Fibroblast of skin of scalp (primary cell): ENCODE measurements at places on chromosomes 2 and 18.

GRCh38 chr2:36446294-36446693, 90.7 kb downstream of the CRIM1 start:
- DNase-seq = no peak

DNA sequence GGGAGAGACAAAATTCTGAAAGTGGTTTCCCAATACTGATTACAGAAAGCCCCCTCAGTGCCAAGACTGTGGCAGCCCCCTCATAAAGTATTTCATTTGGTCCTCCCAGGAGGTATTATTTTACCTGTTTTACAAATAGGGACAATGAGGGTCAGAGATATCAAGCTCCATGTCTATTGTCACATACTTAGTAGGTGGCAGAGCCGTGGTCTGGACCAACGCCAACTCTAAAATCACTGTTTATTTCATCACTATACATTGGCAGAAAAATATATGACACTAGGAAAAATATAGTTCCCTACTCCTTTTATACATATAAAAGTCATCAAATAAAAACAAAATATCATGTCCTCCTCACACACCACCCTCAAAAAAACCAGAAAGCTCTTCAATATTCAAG, 68.6 kb downstream of the DHRS9 start:
- DNase-seq = no peak

GRCh38 chr2:205613970-205614559, 68.2 kb upstream of the NRP2 start:
- DNase-seq = no peak

DNA sequence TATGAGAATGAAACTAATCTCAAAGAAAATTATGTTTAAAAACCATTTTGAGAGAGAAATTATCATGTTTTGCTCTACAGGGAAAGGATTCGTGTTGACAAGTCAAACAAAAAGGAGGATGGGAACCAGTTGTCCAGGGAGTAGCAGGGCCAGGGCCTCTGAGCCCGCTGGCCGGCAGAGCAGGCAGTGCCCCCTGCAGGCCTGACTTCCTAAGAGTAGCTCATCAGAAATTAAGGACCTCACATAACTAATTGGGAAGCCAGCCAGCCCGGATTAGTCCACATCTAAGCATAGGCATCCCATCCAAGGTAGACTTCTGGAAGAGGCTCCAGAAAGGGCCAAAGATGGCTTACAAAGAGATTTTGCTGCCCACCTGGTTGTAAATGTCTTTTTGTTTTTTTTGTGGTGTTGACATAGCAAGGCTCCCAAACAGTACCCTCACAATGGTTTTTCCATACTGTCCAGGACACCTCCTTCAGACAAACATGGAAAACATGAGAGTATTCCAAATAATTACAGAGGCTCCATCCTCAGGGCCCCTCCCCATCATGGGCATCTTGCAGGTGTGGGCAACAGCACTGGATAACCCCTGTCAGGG, 241.2 kb upstream of the TANK start:
- DNase-seq = no peak

GRCh38 chr2:38159191-38159590, 83.2 kb upstream of the CYP1B1 start:
- DNase-seq = no peak

GRCh38 chr18:63157293-63158011, 162.1 kb downstream of the BCL2 start:
- no peak for DNase-seq

GRCh38 chr2:161586517-161587167, 37.6 kb upstream of the SLC4A10 start:
- peak; percentile 26 for DNase-seq

DNA sequence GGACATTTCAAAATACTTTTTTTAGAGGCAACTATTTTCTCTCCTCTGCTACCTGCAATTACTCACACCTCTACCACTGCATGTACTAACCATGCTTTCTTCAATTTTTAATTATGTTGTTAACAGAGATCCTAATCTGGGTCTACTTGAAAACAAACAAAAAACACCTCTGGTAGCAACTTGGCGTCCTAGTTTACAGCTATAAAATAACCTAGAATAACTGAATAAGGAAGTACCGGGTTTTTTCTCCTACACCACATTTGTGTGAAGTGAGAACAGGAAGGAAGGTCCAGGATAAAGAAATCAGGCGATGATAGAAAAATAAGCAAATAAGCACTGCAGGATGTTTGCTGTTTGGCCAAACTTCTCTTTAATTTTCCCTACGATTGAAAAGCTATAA, 633.5 kb downstream of the LRP1B start:
- DNase-seq = no peak

DNA sequence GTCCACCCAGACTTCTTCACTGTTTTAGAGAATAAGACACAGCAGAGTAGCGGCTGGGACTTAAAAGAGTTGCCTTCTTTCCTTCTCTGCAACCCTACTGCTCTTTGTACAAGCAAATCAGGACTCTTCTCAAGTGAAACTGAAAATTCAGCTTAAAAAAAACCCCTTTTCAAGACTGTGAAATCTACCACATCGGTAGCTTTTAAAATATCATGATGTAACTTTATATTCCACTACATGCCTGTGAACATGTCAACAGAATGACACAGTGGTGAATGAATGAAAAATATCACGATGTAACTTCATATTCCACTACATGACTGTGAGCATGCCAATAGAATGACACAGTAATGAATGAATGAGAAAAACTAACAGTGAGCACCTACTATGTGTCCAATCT, 53.4 kb downstream of the TCF4 start:
- peak; percentile 63 for DNase-seq

DNA sequence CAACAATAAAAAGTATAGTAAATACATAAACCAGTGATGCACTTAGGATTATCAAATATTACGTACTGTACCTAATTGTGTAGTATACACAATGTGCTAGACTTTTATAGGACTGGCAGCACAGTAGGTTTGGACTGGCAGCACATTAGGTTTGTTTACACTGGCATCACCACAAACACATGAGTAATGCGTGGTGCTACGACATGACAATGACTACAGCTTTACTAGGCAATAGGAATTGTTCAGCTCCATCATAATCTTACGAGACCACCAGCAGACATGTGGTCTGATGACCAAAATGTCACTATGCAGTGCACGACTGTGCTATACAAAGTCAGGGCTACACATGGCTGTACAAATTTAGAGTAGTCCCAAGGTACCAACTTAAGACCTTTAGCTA, 2.3 kb downstream of the MBOAT2 start:
- DNase-seq = no peak

DNA sequence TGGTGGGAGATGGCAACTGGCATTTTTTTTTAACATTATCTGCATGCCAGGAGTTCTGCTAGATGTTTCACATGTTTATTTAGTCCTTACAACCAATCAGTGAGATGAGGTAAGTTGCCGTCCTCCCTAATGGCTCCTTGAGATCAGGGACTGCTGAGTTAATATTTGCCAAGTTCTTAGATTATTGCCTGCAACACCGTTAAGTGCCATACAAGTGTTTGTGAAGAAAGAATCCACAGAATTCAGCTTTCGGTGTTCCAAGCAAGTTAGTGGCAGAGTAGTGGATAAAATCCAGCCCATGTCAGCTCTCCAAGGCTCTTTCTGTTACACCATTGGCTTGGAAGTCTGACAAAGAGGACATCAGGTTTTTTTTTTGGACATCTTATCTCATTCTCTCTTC, 95.9 kb downstream of the C1QL2 start:
- DNase-seq = no peak

- DNase-seq = peak; percentile 54
Observed at GRCh38 chr2:96554293-96555145, 18.0 kb downstream of the ARID5A start.

- no peak for DNase-seq
Observed at GRCh38 chr2:18238209-18238608, 322.2 kb downstream of the RDH14 start.

DNA sequence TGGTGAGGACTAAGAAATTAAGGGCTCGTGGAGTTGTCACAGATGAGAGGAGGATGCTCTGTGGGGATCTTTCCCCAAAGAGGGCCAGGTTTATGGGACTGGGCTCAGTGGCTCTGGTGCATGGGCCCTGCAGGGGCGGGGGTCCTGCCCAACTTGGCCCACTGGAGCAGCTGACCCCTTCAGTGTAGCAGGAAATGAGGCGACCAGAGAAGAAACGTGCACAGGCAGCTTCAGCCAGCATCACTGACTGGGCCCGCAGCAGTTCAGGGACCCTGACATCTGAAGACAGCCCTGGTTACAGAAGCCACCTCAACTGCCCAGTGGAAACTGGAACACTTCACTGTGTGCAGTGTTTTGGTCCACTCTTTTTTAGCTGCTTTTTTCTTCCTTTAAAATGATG, 72.8 kb downstream of the EMILIN2 start:
- DNase-seq = no peak

DNA sequence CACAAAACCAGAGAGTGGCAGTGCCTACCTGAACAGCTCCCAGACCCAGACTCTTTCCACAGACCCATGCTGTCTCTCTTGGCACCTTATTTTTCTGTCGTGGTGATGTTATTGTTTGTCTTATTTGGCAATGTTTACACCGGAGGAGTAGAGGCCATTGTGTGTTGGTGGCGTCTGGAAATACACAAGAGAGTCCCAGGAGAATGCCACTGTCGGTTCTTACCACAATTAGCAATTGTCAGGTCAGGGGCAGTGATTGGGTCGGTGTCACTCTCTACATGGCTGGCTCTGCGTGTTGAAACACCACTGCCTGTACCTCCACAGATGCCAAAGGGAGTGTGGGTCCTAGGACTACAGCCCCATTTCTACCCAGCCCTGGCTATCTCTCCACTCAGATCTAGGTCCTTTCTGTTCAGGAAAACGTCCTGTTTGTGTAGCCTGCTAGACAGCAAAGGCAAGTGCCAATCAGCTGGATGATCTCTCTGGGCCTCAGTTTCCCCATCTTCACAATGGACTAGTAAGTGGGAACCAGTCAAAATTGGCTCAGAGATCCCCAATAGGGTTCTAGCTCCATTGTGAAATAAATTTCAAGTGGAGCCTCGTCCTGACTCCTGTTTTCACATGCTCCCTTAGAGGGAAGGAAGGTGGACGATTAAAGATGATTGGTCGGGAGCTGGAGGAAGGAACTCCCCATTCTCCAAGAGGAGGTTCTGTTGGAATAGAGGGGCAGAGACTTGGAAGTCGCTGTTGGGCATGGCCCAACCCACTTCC, 17.0 kb downstream of the EPAS1 start:
- DNase-seq = no peak

DNA sequence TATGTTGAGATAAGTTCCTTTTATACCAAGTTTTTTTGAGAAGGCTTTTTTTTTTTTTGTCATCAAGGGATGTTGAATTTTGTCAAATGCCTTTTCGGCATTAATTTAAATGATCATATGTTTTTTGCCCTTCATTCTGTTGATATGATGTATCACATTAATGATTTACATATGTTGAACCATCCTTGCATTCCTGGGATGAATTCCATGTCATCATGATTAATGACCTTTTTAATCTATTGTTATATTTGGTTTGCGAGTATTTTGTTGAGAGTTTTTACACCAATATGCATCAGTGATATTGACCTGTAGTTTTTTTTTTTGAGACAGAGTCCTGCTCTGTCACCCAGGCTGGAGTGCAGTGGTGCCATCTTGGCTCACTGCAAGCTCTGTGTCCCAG, 585.7 kb upstream of the FANCL start:
- DNase-seq = no peak

DNA sequence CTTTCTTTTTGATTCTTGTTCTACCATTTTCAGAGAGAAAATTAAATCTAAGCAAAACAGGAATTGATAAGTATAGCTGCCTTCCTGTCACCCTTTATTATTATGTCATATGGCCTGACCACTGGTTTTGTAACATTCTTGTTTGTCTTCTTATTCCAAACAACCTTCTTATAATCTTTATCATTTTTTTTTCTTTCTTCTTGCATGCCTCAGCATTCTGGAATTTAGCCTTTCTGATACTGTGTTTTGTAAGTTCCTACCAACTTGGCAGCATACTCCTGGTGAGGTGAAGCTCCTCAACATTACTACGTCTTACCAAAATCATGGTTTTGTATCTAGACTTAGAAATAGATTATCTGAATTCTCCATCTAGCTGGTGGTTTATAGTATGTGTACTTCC, 199.2 kb downstream of the CAMKMT start:
- DNase-seq = no peak

DNA sequence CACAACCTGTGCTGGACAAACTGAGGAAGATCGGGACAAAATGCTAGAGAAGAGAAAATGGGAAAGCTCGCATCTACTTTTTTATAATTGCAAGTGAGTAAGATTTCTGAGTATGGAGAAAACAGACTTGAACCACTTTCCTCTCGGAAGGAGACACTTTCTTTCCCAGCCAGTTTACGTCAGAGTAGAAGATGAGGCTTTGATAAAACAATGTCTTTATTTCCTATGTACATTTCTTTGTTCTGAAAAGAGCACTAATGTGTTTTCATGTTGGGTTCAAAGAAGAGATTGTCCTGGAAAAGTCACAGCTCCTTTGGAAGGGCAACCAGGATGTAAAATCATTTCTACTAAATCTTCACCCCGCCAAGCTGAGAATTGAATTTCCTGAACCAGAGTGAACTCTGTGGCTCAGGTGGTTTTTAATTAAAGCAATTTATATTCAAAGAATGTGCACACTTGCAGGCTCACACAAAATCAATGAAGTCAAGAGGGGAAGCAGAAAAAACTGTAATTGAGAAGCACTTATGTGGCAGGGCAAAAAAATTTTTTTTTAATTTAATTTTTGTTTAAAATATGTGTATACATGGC, 23.4 kb upstream of the ITGA6 start:
- DNase-seq = no peak

DNA sequence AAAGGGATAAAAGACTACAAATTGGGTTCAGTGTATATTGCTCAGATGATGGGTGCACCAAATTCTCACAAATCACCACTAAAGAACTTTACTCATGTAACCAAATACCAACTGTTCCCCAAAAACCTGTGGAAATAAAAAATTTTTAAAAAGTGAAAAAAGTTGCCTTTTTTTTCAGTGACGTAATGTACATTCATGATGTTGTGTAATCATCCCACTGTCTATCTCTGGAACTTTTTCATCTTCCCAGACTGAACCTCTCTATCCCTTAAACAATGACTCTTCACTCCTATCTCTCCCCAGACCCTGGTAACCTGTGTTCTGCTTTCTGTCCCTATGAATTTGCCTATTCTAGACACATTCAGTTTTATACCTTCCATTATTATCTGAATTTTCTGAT, 19.0 kb upstream of the GALR1 start:
- DNase-seq = no peak

DNA sequence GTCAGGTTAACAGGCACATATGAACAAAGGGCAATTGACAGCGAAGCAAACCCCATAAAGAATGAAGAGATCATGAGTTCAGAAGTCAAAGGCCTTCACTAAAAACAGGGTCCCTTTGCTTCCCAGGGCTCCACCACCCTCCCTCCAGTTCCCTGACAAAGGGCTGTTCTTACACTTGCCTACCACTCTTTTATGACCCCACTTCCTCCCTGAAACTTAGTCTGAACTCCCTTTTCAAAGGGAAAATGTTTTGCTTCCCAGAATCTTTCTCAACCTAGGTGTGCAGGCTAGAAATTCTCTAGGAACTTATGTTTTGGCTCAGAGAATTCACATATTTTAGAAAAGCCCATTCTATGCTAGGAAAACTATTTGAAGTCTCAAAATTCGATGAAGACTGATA, 86.0 kb upstream of the ITGA4 start:
- DNase-seq = no peak

- DNase-seq = no peak
Observed at GRCh38 chr2:230552181-230552580, 136.2 kb downstream of the SP100 start.
